ENCODE measurements at places on chromosomes 2 and 18.

DNA sequence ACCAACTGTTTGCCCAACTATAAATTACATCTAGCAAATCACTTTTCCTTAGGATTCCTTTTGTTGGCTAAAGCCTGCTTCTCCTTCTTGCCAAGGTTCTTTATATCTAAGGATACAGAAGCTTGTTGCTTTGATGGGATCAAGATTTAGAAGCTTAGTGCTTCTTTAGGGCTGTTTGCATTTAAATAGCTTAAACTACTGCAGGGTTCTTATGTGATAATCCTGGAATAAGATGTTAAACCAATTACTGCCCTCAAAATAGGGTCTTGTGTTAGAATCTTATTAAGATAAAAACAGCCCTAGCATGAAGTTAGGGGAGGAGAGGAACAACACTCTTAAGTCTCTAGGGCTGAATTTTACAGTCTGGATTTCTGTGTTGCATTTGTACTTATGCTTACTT is 64.2 kb downstream of the KIF5C start:
- DNase-seq, result no peak

DNA sequence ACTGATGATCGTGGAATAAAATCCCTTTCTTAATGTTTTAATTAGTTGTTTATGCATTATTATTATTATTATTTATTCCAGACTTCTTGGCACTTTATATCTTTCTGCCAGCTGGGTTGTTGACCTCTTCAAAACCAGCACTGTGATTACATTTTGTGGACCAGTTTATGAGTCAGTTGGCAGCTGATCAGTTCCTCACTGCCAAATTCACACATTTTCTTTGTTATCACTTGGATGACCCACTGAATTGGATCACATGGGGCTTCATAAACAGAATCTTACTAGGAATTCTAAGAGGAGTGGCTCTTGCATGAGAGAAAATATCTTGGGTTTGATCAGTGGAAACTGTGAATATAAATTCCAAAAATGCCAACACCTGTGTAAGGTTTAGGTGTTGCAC is 321.8 kb upstream of the SPRED2 start:
- DNase-seq, result no peak

DNA sequence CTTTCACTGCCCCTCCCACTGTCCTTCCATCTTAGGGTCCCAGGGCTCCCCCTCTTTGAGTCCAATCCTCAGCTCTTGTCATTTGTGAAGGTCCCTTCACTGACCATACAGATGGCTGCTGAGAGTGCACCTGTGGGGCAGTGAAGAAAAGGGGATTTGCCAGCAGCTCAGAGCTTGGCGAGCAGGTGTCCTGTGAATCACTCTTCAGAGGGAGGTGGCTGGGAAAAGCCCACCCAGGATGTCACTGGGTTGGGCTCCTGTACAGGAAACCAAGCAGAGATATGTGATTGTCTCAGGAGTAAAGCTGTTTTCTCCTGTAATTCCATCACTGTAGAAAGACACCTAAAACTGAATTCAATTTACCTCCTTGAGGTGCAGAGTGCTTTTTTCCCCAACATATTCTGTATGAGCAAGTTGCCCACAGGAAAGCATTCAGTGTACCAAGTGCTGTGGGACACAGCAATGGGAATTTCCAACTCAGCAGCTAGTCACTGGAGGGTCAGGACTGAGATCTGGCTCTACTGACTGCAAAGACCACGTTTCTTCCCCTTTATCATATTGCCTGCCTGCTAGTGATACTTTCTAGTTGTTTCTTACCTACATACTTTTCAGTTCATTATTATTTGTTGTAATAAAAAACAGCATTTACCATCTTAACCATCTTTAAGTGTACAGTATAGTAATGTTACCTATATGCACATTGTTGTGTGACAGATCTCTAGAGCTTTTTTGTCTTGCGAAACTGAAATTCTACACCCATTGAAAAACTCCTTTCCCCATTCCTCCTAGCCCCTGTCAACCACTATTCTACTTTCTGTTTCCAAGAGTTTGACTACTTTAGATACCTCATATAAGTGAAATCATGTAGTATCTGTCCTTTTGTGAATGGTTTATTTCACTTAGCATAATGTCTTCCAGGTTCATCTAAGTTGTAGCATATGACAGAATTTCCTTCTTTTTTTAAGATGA is 239.1 kb downstream of the TSN start:
- DNase-seq, result no peak

GRCh38 chr2:217252181-217252580 is 392.3 kb upstream of the TNP1 start:
- no peak for DNase-seq

DNA sequence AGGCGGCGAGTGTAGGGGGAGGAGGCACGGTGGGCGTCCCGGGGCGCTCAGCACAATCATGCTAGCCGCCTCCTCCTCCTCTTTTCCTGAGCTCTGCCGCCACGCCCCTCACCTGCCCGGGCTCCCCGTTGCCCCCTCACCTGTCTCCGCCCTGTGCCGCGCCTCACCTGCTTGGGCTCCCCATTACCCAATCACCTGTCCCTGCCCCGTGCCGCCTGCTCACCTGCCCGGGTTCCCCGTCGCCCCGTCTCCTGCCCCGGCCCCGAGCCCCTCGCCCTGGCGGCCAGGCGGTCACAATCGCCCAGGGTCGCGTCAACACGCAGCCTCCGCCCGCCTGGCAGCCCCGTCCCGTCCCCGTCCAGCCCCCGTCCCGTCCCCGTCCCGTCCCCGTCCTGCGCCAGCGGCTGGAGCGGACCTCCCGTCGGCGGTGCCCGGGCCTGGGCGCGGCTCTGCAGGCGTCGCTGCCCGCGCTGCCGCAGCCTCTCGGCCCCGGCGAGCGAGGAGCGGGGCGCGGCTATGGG is at the start of gene DCDC2C:
Gene DCDC2C, plus strand, starts transcription at position 340 of the 521 bp plus-strand sequence. Its CDS starts 177 bp downstream, at position 517.
- no peak for DNase-seq

DNA sequence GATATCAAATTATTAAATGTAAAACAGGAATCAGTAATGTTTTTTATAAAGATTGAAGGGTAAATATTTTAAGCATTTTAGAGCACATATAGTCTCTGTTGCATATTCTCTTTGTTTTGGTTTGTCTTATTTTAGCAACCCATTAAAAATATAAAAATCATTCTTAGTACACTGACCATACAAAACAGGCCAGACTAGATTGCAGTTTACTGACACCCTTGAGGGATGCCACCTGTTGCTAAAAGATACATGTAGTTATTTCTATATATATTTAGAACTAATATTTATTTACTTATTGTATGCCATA is 44.7 kb upstream of the SULT1C3 start:
- no peak for DNase-seq

- no peak for DNase-seq
These were observed 879.8 kb upstream of the PIK3C3 start for GRCh38 chr18:41075212-41075611.

- no peak for DNase-seq
These were observed 206.8 kb downstream of the CLIP4 start for GRCh38 chr2:29322011-29322410.

GRCh38 chr2:129318581-129319421 is 660.7 kb upstream of the RAB6C start:
- no peak for DNase-seq

DNA sequence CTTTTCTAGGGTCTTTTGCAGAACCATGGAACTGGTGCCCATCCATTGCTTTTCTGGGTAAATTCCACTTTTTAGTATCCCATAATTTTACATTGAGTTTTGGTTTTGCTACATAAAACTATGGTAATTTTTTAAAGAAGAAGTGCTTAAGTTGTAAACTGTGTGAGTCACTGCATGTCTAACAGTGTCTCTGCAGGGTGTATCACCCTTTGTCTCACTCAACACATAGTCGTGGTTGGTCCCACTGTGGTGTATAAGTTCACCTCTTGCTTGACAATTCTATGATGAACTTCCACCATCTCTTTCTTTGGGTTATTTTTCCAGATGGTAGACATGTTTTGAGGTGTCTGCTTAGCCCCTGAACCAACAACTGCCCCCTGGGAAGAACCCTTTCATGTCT is 10.5 kb downstream of the SCTR start:
- no peak for DNase-seq

- no peak for DNase-seq
These were observed 813.3 kb downstream of the CNTNAP5 start for GRCh38 chr2:124838406-124838805.

DNA sequence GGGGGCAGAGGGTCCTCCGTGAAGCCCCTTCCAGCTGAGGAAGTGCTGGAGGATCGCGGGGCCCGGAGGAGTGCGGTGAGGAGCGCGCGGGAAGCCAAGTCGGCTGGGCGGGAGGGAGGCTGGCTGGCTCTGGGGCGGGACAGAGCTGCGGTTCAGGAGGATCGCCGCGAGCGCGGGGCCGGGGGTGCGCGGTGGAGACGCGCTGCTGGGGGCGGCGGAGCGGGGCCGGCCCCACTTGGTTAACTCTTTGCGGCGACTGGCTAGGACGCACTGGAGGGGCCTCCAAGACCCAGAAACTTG is 464 bp downstream of the CYBRD1 start:
- no peak for DNase-seq

- no peak for DNase-seq
These were observed 231.5 kb downstream of the LPIN1 start for GRCh38 chr2:11977766-11978524.

DNA sequence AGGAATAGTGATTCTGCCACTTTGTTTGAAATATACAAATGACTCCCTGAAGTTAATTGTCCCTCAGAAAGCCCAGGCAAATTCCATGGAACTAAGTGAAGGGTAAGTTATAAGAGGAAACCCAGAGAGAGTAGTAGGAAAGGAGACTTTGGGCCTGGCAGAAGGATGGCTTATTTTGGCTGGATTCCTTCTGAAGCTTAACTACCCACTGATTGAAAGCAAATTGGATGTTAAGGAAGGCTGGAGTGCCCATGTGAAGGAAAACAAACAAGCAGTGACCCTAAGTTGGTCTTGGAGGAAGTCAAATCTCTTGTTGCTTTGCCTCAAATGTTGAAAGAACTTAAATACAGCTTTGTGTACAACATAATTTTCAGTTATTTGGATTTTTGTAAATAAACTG is 1106.4 kb upstream of the ZEB2 start:
- DNase-seq, result no peak

DNA sequence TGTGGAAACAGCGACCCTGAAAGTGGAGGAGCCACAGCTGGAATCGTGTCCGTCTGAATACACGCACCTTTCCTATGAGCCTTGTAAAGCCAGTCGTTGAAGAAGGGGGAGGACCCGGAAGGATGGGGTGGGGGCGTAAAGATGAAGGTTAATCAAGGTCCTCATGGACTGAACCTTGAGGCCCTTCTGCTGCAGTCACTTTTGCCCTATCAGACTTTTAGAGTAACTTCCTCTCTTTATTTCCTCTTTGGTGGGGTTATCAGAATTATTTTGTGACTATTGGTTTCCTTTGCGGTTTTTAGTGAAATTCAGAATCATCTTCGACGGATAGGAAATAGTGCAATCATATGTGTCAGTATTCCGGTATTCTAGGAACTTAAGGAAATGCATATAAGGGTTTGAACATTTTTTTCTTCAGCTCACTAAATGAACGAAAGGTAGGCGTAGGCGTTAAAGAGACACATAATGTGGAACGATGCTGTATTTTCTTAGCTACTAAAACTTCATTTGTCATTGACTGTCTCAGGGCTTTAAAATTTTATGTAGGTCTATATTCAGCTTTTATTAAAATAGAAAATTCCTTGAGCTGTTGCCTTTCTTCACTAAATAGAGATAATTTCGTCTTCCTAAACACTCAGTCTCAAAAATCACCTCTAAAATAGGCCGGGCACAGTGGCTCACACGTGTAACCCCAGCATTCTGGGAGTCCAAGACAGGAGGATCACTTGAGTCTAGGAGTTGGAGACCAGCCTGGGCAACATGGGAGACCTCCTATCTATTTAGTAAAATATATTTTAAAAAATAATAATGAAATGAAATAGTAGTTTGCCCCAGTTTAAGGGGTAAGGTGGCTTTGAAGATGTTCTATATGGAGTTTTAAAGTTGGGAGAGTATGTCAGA is 1.4 kb upstream of the YES1 start:
- DNase-seq, result no peak

DNA sequence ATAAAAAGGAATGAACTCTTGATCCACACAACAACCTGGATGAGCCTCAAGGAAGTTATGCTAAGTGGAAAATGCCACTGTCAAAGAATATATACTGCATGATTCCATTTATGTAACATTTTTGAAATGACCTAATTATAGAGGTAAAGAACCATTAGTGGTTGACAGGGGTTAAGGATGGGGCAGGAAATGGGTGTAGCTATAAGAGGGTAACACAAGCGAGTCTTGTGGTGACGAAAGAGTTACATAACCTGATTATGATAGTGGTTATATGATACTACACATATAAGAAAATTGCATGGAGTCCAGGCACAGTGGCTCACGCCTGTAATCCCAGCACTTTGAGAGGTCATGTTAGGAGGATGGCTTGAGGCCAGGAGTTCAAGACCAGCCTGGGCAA is 346.6 kb upstream of the PKDCC start:
- no peak for DNase-seq

GRCh38 chr18:4125627-4126230 is 329.4 kb downstream of the DLGAP1 start:
- no peak for DNase-seq

DNA sequence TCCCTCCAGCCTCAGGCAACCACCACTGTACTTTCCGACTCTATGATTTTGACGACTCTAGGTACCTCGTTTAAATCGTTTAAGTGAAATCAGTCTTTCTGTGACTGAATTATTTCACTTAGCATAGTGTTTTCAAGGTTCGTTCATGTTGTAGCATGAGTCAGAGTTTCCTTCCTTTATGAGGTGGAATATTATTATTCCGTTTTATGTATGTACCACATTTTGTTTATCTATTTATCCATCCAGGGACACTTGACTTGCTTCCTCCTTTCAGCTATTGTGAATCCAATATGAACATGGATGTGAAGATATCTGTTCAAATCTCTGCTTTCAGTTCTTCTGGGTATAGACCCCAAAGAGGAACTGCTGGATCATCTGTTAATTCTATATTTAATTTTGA is 19.1 kb downstream of the IL1R2 start:
- DNase-seq, result no peak

GRCh38 chr2:72011791-72012190 is 135.9 kb downstream of the CYP26B1 start:
- DNase-seq, result no peak

GRCh38 chr2:123958011-123958410 is 67.1 kb upstream of the CNTNAP5 start:
- DNase-seq, result no peak

- DNase-seq, result no peak
These were observed 316 bp downstream of the GRP start for GRCh38 chr18:59220164-59220783.

DNA sequence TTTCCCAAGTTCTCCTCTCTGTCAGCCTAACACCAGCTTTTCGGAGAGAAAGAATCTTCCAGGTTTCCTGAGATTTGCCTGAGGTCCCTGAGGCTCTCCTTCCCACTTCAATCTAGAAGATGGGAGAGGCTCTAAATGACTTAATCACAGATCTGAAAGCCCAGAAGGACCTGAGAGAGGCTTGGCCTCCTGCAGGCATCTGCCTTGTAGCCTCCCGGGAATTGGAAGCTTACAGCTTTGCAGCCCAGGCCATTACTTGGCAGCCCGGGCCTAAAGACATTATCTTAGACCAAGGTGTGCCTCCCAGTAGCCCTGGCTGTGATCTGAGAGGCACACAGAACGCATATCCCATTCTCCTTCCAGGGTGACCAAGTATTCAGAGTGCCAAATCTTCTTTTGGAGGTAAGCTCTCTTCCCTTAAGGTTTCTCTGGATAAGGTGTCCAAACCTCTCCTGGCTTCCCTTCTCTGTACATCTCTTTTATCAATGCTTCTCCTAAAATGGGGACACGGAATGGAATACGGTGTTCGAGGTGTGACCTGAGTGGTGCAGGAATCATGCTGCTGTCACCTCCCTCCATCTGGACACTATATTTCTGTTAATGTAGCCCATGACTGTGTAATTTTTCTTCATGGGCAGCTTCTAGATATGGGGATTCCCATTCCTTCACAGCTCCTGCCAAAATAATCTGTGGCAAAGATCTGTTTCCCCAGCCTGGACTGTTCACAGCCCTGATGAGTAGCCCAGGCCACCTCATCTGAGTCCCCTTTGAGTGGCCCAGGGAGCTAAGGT is 16.0 kb downstream of the CTIF start:
- DNase-seq, result no peak

Measured in activated T-helper 1 cell treated with anti-CD3 and anti-CD28 coated beads, Interleukin-2, amount 50 U/mL, for 16 hours (primary cell).